DMS153 (cell line): ENCODE measurements at places on chromosomes 6 and 20.

DNA sequence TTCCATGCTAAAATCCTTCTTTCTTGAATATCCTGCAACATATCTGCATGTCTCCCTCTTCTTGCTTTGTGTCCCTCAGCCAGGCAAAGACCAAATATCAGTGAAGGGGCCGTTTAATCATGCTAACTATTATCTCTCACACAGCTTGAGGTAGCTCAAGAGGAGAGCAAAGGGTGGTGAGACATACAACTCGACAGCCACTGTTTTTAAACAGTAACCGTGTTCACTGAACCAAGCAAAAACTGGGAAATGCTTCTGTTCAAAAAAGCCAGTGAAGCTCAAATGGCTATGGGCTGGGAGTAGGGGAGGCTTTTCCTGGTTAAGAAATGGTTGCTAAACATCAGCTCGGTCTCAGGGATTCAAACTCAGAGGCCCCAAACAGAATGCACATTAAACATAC, 83.4 kb downstream of the MAP7 start:
- DNase-seq, result peak; percentile 32

DNA sequence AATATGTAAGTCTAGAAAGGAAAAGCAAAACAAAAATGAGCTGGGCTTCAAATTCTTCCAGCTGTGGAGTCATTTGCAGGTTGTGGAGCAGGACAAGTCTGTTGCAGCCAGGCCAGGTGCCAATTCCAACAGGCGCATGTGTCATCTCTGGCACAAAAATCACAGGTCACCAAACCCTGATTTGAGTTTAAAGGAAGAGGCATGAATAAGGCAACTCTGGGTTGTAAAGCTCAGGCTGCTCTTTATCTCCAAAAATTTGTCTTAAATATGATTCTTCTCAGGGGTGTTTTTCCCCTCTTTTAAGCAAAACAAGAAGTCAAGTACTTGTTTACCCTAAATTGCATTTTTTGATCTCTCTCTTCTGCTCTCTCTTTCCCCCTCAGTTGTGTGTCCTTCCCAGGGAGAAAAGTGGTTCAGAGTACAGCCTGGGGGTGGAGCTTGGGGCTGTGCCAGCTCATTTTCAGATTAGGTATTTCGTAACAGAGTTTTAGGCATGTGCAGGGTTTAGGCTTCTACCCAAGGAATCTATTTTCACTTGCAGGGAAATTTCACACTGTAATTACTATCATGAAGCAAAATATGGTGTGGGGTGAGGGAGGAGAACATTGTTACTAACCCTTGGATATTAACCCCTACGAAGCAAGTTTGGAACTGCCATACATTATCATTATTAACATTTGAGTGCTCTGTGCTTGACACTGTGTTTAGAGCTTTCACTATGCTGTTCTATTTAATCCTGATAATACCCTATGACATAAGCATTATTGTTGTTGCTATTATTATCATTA, 8.3 kb upstream of the NCOA3 start:
- peak; percentile 40 for DNase-seq

DNA sequence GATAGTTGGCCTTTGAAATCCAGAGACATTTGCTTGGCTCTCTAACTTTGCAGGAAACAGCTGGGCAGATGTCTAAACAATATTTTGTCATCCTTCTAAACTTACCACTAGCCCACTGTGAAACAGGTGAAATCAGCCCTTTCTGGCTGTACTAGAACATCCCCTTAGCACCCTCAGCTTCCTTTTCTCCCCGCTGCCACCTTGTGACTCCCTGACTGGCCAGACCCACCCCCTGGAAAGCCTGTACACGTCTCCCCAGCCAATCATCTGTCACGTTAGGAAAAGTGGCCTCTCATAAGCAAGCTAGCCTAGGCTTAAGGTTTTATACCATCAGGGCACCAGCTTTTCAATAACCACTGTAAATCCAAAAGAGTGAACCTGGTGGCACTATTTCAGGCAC, 88.6 kb upstream of the E2F3 start:
- no peak for DNase-seq

DNA sequence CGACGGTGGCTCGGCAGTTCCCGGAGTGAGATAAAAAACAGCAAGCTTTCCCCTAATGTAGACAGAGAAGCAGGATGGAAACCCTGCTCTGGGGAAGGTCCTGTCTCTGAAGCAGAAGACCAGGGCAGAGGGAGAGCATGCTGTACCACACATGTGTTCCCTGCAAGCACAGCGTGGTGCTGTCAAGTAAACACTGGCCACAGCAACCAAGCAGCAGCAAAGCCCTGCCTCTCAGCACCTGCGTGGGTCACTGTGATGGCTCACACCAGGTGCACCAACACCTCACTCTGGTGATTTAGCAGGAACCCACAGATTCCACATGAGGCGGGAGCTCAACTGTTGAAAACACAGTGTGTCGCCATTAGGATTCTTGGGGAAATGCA, 65.2 kb upstream of the TXNDC5 start:
- DNase-seq, result no peak
